Caco-2 (cell line): ENCODE measurements at places on chromosomes 5 and 9. TPM values are rescaled to one million over a fixed set of nuclear protein-coding genes. Genes with fewer than 3 reads are reported as not detected.

- no peak overlapping the region for H3K4me3 ChIP-seq
- peaks cover 3% of the 10 kb centered on the region; the same call in 1 of the 2 replicates for H3K36me3 ChIP-seq
- H3K27me3 ChIP-seq: no peaks in the 10 kb centered on the region
- DNase-seq: no peak
- no peaks in the 10 kb centered on the region for H3K4me1 ChIP-seq
- no peak overlapping the region for H3K27ac ChIP-seq
Observed at GRCh38 chr5:150710165-150710564, 9.3 kb upstream of the RBM22 start.

DNA sequence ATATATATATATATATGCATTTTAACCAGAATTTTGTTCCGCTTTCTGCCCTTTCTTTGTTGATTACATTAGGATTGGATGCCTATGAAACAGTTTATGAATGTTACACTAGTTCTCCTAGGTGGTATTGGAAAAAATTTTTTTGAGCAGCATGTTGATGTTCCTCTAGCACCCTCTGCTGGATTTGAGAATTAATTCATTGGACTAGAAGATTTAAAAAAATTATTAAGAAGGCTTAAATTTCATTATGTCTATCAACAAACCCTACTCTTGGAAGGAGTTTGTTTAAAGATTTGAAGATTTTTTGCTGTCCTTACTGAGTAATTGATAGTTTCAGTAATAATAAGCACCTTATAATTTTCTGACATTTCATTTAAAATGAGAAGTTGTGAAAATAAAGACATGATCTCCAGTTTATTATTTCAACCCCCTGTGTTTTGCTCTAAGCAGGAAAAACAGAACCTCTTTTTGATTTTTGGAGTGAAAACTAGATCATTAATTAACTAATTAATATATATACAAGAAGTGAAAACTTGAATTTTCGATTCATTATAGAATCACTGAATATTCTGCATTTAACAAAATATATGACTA lies 89.6 kb downstream of the CCDC171 start:
- no peaks in the 10 kb centered on the region for H3K4me1 ChIP-seq
- no peaks in the 10 kb centered on the region for H3K27me3 ChIP-seq
- DNase-seq: peak; percentile 27
- H3K4me3 ChIP-seq: no peak overlapping the region
- H3K27ac ChIP-seq: no peak overlapping the region

SLC2A8 gene
- 141 and 144 TPM in 2 replicates for total RNA-seq

- DNase-seq: no peak
- no peak overlapping the region for H3K27ac ChIP-seq
- H3K27me3 ChIP-seq: no peaks in the 10 kb centered on the region
- H3K36me3 ChIP-seq: no peaks in the 10 kb centered on the region
Observed at GRCh38 chr5:116847960-116848359, 273.3 kb upstream of the SEMA6A start.

DNA sequence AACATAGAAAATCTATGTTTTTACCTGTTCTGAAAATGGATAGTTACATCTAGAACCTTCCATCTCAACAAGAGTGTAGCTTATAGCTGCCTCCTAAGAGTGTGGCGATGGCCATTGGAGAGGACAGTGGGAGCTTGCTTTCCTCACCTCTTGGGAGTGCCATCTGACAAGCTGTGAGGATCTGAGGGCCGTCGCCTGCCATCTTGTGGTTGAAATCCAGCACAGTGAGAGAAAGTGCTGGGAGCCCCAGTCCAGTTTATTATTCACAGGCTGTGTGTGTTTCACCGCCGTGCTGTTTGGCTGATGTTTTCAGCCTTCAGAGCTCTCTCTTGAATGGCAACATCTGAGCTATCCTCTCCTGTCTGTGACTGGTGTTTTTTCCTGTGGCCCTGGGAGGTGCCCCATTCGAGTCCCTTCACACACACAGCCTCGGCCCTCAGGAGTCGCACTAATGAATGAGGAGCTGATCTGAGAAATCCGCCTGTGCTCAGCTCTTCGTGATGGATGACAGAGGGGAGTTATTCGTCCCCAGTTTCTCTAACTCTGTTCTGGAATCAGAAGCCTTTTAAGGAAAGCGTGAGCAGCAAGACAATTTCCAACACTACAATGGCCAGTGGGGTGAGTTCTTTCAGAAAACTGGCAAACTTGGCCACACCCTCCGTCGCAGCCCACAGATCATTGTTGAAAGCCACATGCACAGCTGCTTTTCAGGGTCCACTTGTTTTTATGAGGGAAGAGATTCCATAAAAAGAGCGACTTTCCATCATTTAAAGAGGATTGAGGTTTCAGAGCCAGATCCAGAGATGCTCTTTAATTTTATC lies 170.3 kb downstream of the PDZD2 start:
- no peaks in the 10 kb centered on the region for H3K4me1 ChIP-seq
- no peak overlapping the region for H3K27ac ChIP-seq
- peak; percentile 75 for DNase-seq
- H3K27me3 ChIP-seq: no peaks in the 10 kb centered on the region

DNA sequence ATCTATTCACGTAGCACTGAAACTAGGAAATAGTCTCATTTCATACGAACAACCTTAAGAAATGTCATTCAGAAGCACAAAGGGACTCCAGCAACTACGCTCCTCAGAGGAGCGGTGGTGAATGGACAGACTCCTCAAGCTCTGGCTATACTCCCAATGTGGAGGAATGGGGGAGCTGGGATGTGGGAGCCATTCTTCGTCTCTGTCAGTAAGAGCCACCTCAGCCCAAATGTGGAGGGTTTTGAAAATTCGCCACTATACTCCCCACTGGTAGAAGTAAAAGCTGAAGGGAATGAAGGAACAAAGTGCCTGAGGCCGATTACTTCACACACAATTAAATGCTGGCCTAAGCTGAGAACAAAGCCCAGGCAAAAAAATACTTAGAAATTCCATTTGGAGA lies 96.3 kb downstream of the ADAMTS12 start:
- no peak overlapping the region for H3K27ac ChIP-seq
- H3K27me3 ChIP-seq: no peaks in the 10 kb centered on the region
- H3K36me3 ChIP-seq: no peaks in the 10 kb centered on the region
- H3K4me1 ChIP-seq: no peaks in the 10 kb centered on the region

POLR3G gene
- 4.5 and 5.4 TPM in 2 replicates for total RNA-seq
